CD8-positive, alpha-beta memory T cell (primary cell): ENCODE measurements at places on chromosomes 4 and X. TPM values are rescaled to one million over a fixed set of nuclear protein-coding genes. Genes with fewer than 3 reads are reported as not detected.

DNA sequence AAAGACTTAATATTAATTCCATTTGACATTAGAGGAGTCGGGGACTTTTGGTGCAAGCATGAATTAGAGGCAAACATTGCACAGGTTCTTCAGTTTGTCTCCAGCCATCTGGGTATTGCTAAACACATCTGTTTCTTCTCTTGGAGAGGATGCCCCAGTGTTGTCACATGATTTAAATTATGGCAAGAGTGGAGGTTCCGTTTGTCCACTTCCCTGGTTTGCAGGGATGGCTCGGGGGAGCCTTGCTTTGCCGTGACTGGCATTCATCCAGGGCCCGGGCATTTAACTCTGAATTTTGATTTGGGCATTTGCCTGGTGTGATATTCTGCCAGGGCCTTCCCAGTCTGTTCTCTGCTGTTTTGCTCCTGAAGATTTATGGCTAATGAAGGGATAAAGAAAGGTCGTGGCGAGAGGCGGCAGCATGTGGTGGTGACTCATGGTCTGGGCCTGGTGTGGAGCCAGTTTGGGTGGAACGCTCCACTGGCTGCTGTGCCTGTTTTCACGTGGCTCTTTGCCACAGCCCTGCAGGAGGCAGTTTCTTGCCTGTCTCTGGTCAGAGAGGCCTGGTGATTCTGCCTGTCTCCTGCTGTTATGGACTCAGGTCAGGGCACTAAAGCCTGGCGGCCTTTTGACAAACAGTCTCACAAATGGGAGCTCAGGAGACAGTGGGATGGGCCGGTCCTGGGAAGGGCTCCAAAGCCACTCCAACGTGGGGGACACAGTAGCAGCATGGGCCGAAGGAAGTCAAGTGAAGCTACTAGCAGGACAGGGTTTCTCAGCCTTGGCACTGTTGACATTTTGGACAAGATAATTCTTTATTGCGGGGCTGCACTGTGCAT lies 99.4 kb upstream of the PGRMC2 start:
- no peak for DNase-seq
- H3K27ac ChIP-seq, result no peak overlapping the region
- no peaks in the 10 kb centered on the region for H3K36me3 ChIP-seq
- H3K4me3 ChIP-seq, result no peak overlapping the region

SLC49A3 gene
- total RNA-seq, result 0.80 TPM

- no peak overlapping the region for H3K27ac ChIP-seq
- H3K27me3 ChIP-seq, result no peaks in the 10 kb centered on the region
- no peak for DNase-seq
- no peak overlapping the region for H3K4me3 ChIP-seq
Observed at GRCh38 chr4:5678977-5679376, 29.4 kb downstream of the EVC2 start.

DNA sequence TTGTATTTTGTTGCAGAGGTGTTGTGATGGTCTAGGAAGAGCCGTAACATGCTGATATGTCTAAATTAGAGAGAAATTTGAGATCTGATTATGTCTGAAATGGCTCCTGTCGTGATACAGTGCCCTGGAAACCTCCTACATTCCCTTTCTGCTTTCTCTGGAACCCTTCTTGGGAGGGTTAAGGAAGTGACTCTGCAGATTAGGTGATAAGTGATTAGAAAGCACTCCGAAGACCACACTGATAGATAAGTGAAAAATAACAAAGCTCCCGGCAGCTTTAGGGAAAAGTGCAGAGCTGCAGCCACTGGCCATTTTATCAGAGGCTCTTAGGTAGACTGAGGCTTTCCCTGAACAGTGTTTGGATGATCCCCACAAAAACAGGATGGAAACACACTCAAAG lies 110.6 kb downstream of the MGST2 start:
- no peaks in the 10 kb centered on the region for H3K4me1 ChIP-seq
- no peak overlapping the region for H3K27ac ChIP-seq
- H3K36me3 ChIP-seq, result no peaks in the 10 kb centered on the region

DNA sequence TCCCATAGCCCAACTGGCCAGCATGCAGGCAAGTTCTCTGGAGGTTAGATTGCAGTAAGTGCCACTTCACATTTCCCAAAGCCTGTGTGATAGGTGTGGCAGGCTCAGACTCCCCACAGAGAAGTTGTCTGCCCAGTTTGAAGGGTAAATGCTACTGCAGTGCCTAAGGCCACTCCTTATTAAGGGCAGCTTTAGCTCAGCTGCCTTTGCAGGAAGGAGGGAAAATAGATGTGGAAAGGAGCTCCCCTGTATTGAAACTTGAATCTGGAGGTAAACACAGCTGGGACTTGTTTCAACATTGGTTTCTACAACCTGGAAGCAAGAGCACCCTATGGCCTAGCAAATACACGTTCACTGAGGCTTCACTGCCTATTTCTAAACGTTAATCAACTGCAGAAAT lies 22.4 kb downstream of the NEXMIF start:
- H3K4me3 ChIP-seq, result no peak overlapping the region
- H3K36me3 ChIP-seq, result no peaks in the 10 kb centered on the region
- no peak for DNase-seq

- H3K27me3 ChIP-seq, result no peaks in the 10 kb centered on the region
- no peak overlapping the region for H3K27ac ChIP-seq
- H3K36me3 ChIP-seq, result no peaks in the 10 kb centered on the region
- no peak for DNase-seq
Observed at GRCh38 chr4:140641789-140642439, 73.2 kb upstream of the UCP1 start.

CXCL5 gene
- total RNA-seq, result not detected

GRCh38 chr4:40525752-40526598 lies 103.7 kb downstream of the RBM47 start:
- no peaks in the 10 kb centered on the region for H3K36me3 ChIP-seq
- no peaks in the 10 kb centered on the region for H3K27me3 ChIP-seq
- no peaks in the 10 kb centered on the region for H3K4me1 ChIP-seq
- peak overlapping the region; percentile 62 for H3K27ac ChIP-seq

DNA sequence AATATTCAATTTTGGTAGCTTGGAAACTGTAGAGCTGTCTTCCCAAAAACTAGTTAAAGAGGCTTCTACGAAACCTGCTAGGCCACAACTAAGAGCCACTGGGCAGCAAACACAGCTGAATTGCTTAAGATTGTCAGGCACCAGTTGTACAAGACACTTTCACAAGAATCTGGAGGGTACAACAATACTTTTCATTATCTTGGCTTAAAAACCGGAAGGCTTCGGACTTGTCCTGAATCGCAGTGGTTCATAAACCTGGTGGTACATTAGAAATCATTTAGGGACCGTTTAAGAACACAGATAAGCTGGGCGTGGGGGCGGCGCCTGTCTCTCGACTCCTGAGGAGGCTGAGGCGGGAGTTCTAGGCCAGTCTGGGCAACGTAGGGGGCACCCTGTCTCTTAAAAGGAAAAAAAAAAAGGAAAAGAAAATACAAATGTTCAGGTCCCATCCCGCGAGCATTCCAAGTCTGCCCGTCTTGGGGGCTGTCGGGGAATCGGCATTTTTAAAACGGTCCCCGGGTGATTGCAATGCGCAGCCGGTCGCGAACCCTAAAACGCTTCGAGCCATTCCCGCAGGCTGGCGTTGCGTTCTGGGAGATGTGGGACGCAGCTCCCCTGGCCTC lies 763 bp downstream of the PYURF start:
- H3K4me1 ChIP-seq, result peaks cover 23% of the 10 kb centered on the region
- H3K36me3 ChIP-seq, result peaks cover 6% of the 10 kb centered on the region
- H3K27ac ChIP-seq, result peak overlapping the region; percentile 77
- H3K27me3 ChIP-seq, result no peaks in the 10 kb centered on the region
- peak; percentile 9 for DNase-seq
- H3K4me3 ChIP-seq, result peak overlapping the region; percentile 73

DNA sequence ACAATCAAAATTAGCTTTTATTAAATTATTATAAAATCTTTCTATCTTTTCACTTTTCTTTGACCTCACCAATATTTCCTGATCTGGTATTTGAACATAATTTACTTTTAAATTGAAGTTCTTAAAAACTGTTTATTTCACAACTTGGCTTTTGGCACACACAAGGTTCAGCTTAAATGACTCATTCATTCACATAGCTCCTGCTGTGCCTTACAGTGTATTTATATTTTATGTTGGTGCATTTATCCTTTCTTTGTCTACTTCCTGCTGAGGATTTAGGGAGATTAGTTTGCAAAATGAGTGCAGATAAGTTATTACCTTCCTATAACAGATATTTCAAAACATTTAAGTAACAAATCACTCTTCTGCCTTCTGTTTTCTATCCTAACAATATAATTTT lies 430.6 kb downstream of the DTHD1 start:
- H3K4me1 ChIP-seq, result no peaks in the 10 kb centered on the region
- no peak overlapping the region for H3K27ac ChIP-seq
- H3K4me3 ChIP-seq, result no peak overlapping the region
- H3K27me3 ChIP-seq, result no peaks in the 10 kb centered on the region
- no peaks in the 10 kb centered on the region for H3K36me3 ChIP-seq

NRK gene
- total RNA-seq, result not detected

DUX4 gene
- total RNA-seq, result not detected

BEX5 gene
- total RNA-seq, result 1.5 TPM

- no peaks in the 10 kb centered on the region for H3K4me1 ChIP-seq
- no peak overlapping the region for H3K4me3 ChIP-seq
- H3K27me3 ChIP-seq, result no peaks in the 10 kb centered on the region
- H3K27ac ChIP-seq, result no peak overlapping the region
Observed at GRCh38 chr4:172982151-172982590, 186.4 kb upstream of the GALNT7 start.

DNA sequence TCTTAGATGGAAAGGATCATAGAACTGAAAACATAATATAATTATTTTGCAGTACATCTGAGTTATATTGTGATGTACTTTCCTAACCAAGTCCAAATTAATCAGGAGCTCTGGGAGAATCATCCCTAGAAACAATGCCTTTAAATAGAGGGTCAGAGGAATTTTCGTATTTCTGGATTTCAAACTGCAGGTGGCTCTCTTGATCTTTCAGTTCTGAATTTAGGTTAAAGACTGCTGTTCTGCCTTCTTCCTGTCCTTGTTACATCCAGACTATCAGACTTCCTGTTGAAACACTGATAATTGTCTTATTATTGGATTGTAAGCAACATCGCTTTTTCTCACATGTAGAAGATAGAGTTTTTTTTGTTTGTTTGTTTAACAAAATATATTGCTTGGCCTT lies 142.7 kb downstream of the RPA4 start:
- DNase-seq, result no peak
- no peak overlapping the region for H3K4me3 ChIP-seq
- H3K4me1 ChIP-seq, result no peaks in the 10 kb centered on the region
- H3K27ac ChIP-seq, result no peak overlapping the region
- no peaks in the 10 kb centered on the region for H3K36me3 ChIP-seq

GRCh38 chrX:12497832-12498591 lies 293.2 kb upstream of the PRPS2 start:
- no peaks in the 10 kb centered on the region for H3K36me3 ChIP-seq
- no peak for DNase-seq
- no peaks in the 10 kb centered on the region for H3K4me1 ChIP-seq

PAGE2 gene
- not detected for total RNA-seq

MRFAP1L1 gene
- 55.9 TPM for total RNA-seq

DNA sequence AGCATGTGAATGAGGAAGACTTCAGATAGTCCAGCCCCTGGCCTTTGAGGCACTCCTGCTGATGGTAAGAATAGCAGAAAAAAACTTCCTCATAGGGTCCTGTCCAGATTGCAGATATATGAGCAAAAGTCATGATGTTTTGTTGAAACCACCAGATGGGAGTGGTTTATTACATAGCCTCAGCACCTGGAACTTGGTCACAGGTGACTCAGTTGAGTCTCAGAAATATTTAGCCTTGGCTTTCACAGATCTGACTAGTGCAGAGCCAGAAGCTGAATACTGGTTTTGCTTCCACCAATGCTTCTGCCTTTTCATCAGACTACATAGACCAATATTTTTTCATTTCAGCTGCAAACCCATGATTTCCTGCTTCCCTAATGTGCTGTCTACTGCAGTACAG lies 994.9 kb upstream of the SLIT2 start:
- no peak for DNase-seq
- no peak overlapping the region for H3K4me3 ChIP-seq
- H3K36me3 ChIP-seq, result no peaks in the 10 kb centered on the region

CT55 gene
- not detected for total RNA-seq

DNA sequence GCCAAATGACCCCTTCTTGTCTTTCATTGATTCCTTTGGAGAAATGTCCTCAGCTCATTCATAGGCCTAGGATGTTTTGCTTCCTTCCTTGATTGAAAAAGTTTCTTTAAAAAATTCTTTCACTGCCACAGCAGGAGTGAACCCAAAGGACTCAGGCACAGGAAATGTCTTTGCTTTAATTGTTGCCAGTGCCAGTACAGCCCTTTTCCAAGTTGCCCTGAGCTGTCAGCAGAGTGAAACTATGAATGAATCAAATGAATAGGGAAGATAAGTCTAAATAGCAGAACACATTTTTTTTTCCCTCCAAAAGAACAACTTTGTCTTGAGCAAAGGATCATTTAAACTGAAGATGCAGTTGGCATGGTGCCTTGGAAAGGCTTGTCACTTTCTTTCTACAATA lies 63.8 kb upstream of the SLC4A4 start:
- H3K27ac ChIP-seq, result no peak overlapping the region
- H3K36me3 ChIP-seq, result no peaks in the 10 kb centered on the region
- no peaks in the 10 kb centered on the region for H3K27me3 ChIP-seq
- no peak for DNase-seq
- H3K4me3 ChIP-seq, result no peak overlapping the region

GRCh38 chr4:40241941-40242340 lies 45.1 kb downstream of the RHOH start:
- DNase-seq, result peak; percentile 47
- peaks cover 31% of the 10 kb centered on the region for H3K36me3 ChIP-seq
- H3K4me1 ChIP-seq, result peaks cover 97% of the 10 kb centered on the region
- H3K27me3 ChIP-seq, result no peaks in the 10 kb centered on the region

DNA sequence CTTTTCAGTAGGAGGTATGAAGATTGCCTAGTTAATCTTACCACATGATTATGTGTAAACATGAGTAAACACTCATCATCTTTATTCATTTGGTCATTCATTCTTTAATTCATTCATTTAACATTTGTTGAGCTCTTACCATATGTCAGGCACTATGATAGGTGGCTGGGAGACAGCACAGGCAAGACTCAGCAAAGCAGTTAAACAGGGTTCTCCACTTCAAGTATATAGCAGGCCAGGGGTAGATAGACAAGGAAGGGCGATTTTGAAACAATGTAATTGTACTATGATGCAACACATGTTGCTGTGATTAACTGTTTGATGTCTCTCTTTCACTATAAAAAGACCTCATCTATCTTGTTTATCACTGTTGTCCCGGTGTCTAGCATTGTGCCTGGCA lies 84.3 kb upstream of the GPR101 start:
- no peak overlapping the region for H3K4me3 ChIP-seq
- no peaks in the 10 kb centered on the region for H3K36me3 ChIP-seq
- no peaks in the 10 kb centered on the region for H3K4me1 ChIP-seq

DNA sequence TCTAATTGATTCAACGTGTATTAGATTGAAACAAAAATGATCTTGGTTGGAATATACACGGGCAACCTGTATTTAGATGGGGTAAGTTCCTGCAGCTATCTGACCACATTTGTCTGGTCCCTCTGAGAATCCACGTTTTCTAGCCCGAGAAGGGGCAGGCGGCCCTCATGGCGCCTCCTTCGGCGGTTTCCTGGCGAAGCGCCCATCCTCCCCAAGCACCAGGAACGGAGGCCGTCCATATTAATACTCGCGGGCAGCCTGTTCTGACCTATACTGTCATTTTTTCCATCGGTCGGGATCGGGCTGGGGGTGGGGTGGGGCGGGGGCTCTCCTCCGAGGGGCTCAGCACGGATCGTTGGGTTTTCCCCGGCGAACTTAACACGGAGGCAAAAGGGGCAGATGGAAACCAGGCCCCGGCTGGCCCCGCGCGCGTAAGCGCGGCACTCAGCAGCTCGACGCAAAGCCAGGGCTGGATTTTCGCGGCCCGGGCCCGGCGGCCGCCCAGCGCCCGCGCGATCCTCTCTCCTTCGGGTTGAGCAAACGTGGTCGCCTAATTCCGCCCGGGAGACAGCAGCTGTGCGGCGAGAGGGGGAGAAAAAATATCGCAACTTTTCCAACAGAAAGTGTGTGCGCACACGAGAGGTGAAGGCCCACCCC lies 77.2 kb upstream of the BCOR start:
- H3K27ac ChIP-seq, result peak overlapping the region; percentile 89
- H3K36me3 ChIP-seq, result no peaks in the 10 kb centered on the region
- no peaks in the 10 kb centered on the region for H3K27me3 ChIP-seq

PPARGC1A gene
- not detected for total RNA-seq
